Stimulated activated naive B cell treated with anti-CD40 and anti-IgM and Interleukin-4, amounts not matched to agents 10 μg/mL and 1 μg/mL and 100 μg/mL, for 72 hours (primary cell): ENCODE measurements at places on chromosomes 13 and 19.

GRCh38 chr19:8702350-8702749 lies 3.8 kb upstream of the ACTL9 start:
- H3K4me1 ChIP-seq: peaks cover 6% of the 10 kb centered on the region
- peaks cover 29% of the 10 kb centered on the region for H3K27me3 ChIP-seq
- DNase-seq: no peak
- no peaks in the 10 kb centered on the region for H3K36me3 ChIP-seq

DNA sequence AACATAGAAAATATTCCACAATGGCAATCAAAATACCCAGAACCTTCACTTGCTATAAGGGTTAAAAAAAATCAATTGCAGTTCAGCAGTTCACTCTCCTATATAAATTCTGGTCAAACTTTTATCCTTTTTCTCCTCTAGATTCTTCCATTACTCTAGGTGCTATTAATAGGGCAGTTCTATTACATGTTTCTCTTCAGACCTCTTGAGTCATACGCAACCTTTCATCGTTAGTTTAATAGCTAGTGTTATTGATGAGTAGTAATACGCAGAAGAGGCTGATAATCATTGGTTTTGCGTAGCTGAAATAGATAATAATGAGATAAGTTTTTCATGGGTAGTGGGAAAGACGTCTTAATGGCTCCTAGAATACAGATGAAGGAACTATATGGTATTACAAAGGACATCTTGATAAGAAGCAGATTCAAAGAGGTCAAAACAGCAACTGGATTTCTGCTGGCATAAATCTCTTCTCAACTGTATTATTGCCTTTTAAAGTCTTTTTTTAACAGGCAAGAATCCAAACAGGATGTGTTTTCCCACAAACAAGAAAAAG lies 118.3 kb upstream of the STARD13 start:
- no peak for DNase-seq
- no peaks in the 10 kb centered on the region for H3K4me1 ChIP-seq
- no peaks in the 10 kb centered on the region for H3K36me3 ChIP-seq
- peaks cover 3% of the 10 kb centered on the region for H3K27me3 ChIP-seq

- peak overlapping the region; percentile 72 for H3K27ac ChIP-seq
- no peaks in the 10 kb centered on the region for H3K27me3 ChIP-seq
- peaks cover 31% of the 10 kb centered on the region for H3K4me1 ChIP-seq
- H3K36me3 ChIP-seq: peaks cover 14% of the 10 kb centered on the region
- no peak overlapping the region for H3K4me3 ChIP-seq
Measured at GRCh38 chr19:38656171-38656981, 8.9 kb downstream of the ACTN4 start.

- H3K27ac ChIP-seq: no peak overlapping the region
- H3K4me3 ChIP-seq: peak overlapping the region; percentile 64
- peaks cover 4% of the 10 kb centered on the region for H3K36me3 ChIP-seq
- H3K27me3 ChIP-seq: peaks cover 62% of the 10 kb centered on the region
- H3K4me1 ChIP-seq: peaks cover 24% of the 10 kb centered on the region
- DNase-seq: no peak
Measured at GRCh38 chr19:53977991-53978731, 13.3 kb upstream of the CACNG6 start.

DNA sequence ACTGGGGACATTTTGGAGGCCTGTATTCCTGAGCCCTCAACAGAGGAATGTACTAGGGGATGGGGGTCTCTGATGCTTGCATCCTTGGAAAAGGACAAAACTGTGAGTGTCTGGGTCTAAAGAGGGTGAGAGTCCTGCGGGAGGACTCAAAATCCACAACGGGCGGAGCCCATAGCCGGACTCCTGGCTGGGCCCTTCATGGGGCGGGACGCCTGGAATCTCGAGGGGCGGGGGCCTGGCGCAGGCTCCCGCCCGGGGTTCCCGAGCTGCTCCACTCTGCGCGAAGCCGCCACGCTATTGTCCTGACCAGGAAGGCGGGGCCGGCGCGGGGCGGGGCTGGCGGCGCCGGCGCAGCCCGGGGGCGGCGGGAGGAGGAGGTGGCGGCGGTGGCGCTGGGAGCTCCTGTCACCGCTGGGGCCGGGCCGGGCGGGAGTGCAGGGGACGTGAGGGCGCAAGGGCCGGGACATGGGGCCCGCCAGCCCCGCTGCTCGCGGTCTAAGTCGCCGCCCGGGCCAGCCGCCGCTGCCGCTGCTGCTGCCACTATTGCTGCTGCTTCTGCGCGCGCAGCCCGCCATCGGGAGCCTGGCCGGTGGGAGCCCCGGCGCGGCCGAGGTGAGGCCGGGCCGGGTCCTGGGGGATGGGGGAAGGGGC lies at the start of gene APLP1:
Gene APLP1, plus strand, starts transcription at position 403 of the 651 bp plus-strand sequence. Its CDS starts 63 bp downstream, at position 466.
- DNase-seq: no peak
- peaks cover 83% of the 10 kb centered on the region for H3K27me3 ChIP-seq
- H3K4me1 ChIP-seq: peaks cover 12% of the 10 kb centered on the region
- peaks cover 4% of the 10 kb centered on the region for H3K36me3 ChIP-seq
- H3K4me3 ChIP-seq: peak within 1 kb of the TSS; percentile 47
- H3K27ac ChIP-seq: peak within 1 kb of the TSS; percentile 22

- no peak overlapping the region for H3K4me3 ChIP-seq
- DNase-seq: no peak
- H3K27ac ChIP-seq: no peak overlapping the region
- H3K4me1 ChIP-seq: no peaks in the 10 kb centered on the region
- H3K27me3 ChIP-seq: peaks cover 3% of the 10 kb centered on the region
Measured at GRCh38 chr13:79287939-79288795, 117.9 kb downstream of the RBM26 start.

- H3K36me3 ChIP-seq: no peaks in the 10 kb centered on the region
- no peak for DNase-seq
- no peak overlapping the region for H3K27ac ChIP-seq
- H3K4me3 ChIP-seq: no peak overlapping the region
Measured at GRCh38 chr13:80312967-80313366, 28.0 kb downstream of the SPRY2 start.

GRCh38 chr13:20654156-20654555 lies 49.3 kb upstream of the IL17D start:
- H3K4me1 ChIP-seq: no peaks in the 10 kb centered on the region
- H3K36me3 ChIP-seq: peaks cover 2% of the 10 kb centered on the region
- no peak overlapping the region for H3K27ac ChIP-seq
- no peak overlapping the region for H3K4me3 ChIP-seq
- no peak for DNase-seq

DNA sequence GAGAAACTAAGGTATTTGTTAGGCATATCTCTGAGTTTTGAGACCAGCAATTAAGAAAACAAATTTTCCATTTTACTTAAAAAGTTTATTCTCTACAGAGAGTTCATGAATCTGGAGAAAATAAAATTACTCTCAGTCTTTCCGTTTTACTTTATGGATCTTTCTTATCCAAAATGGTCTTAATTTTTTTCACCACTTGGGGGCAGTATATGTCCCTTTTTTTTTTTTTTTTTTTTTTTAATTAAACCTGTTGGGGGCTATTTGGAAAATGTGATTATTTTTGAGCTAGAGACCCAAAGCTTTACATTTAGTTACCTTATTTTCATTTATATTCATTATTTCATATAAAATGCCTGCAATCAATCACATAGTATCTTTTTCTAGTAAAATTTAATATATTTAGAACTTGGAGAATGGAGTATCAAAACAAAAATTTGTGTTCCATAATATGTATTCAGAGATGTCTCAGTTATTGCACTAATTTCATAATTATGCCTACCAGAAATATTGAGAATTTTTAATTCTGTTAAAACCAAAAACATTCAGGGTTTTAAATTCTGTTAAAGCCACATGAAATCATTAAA lies 27.1 kb downstream of the PIBF1 start:
- peaks cover 13% of the 10 kb centered on the region for H3K36me3 ChIP-seq
- H3K27ac ChIP-seq: no peak overlapping the region
- no peak for DNase-seq
- H3K27me3 ChIP-seq: no peaks in the 10 kb centered on the region
- no peak overlapping the region for H3K4me3 ChIP-seq
- H3K4me1 ChIP-seq: no peaks in the 10 kb centered on the region

DNA sequence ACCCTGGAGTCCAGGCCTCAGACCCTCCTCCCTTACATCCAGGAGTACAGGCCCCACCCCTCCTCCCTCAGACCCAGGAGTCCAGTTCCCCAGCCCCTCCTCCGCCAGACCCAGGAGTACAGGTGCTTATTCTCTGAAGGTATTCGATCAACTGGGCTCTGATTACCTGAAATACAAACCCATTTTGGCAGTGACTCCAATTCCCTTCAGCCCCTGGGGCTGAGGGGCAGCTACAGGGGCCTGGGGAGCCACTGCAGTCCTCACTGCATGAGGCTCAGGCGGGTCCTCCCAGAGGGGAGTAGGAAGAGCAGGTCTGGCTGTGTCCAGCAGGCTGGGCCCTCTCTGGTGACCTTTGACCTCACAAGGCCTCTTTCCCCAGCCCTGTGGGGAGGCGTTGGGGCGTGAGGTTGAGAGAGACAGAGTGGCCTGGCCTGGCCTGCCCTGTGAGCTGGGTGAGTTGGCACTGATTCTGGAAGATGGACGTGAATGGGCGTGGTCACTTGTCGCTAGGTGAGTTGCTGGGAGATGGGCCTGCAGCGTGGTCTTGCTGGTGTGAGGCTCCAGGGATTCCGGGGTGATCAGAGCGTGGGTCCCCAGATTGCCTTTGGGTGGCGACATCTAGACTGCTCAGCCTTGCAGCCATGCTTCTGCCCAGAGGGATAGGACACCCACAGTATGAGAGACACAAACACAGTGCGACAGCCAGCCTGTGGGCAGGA lies 3.1 kb downstream of the BCAT2 start:
- H3K36me3 ChIP-seq: peaks cover 13% of the 10 kb centered on the region
- DNase-seq: no peak
- no peak overlapping the region for H3K4me3 ChIP-seq
- peak overlapping the region; percentile 3 for H3K27ac ChIP-seq
- H3K27me3 ChIP-seq: no peaks in the 10 kb centered on the region
- peaks cover 33% of the 10 kb centered on the region for H3K4me1 ChIP-seq

DNA sequence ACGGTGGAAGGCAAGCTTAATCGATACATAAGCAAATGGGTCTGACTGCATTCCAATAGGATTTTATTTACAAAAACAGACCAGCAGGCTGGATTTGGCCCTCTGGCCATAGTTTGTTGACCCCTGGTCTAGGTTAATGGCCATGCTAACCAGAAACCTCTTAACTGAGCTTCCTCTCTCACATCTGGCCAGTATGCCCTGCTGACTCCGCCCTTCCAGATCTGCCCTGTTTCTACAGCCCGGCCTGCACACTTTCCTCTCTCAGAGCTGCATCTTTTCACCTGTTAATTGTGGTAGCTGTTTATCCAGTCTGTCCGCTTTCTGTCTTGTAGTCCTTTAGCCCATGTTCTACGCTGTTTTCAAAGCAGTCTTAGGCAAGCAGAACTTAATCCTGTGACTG lies 25.6 kb downstream of the EDNRB start:
- no peak overlapping the region for H3K4me3 ChIP-seq
- DNase-seq: no peak
- H3K27me3 ChIP-seq: peaks cover 7% of the 10 kb centered on the region
- no peak overlapping the region for H3K27ac ChIP-seq

- H3K27me3 ChIP-seq: peaks cover 47% of the 10 kb centered on the region
- H3K27ac ChIP-seq: no peak overlapping the region
- peaks cover 7% of the 10 kb centered on the region for H3K36me3 ChIP-seq
Measured at GRCh38 chr13:24127116-24127631, 33.3 kb upstream of the SPATA13 start.

DNA sequence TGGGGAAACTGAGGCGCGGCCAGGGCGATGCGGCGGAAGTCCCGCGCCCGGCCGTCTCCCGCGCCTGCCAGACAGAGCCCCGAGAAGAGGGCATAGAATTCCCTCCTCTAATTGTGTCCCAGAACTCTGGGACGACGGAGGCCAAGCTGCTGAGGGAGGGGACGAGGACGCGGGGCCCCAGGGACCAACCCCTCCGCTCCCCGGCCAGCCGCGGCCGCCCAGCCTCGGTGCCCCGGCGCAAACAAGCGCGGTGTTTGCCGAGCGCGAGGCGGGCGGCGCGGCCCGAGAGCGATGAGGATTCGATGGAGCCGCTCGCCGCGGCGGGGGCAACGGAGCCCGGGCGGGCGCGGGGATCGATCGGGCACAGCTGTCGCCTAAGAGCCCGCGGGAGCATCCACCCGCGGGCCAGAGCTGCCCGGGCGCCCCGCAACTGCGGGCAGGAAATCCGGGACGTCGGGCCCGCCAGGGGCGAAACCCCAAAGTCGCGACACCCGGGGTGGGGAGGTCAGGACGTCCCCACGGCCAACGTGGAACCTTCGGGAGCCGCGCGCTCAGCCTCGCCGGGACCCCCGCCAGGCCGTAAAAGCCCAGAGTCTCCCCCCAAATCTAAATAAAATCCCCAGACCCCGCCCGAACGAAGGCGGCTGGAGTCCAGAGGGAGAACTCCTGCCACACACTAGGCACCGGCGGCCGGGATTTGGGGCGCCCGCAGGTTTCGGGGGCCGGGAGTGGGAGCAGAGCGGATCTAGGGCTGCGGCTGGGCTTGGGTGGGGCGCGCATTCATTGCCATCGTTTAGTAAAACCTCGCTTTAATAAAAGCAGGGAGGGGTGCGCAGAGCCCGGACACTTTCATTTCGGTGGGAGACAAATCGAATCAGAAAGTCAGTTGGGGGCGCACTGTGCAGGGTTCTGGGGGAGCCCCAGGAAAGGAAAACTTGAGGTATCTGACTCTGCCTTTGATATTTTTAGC lies 3.6 kb upstream of the ONECUT3 start:
- peak overlapping the region; percentile 51 for H3K4me3 ChIP-seq
- peaks cover 22% of the 10 kb centered on the region for H3K4me1 ChIP-seq
- H3K36me3 ChIP-seq: no peaks in the 10 kb centered on the region

GRCh38 chr19:16750081-16750480 lies 30.4 kb downstream of the NWD1 start:
- H3K27me3 ChIP-seq: peaks cover 3% of the 10 kb centered on the region
- no peaks in the 10 kb centered on the region for H3K36me3 ChIP-seq
- H3K27ac ChIP-seq: no peak overlapping the region
- DNase-seq: no peak
- H3K4me1 ChIP-seq: peaks cover 5% of the 10 kb centered on the region

- peaks cover 60% of the 10 kb centered on the region for H3K36me3 ChIP-seq
- H3K4me3 ChIP-seq: no peak overlapping the region
- peaks cover 72% of the 10 kb centered on the region for H3K4me1 ChIP-seq
- H3K27ac ChIP-seq: no peak overlapping the region
- no peak for DNase-seq
Measured at GRCh38 chr19:16373989-16374388, 49.4 kb downstream of the KLF2 start.

DNA sequence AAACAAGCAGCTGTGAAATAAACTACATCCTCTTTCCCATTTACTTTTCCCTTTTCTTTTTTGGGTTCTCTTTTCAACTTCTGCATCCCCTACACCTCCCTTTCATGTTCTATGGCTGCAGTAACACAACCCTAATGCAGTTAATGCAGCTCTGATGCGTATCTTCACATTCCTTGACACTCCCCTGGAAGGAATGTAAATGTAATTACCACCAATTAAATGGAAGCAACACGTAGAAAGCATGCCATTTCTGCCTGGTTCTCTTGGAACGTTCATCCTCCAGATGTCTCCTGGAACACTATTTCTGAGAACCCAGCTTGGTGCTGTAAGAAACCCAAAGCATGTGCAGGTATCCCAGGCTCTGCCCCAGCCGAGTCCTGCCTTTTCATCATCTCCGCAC lies 166.8 kb upstream of the FREM2 start:
- H3K27ac ChIP-seq: no peak overlapping the region
- no peaks in the 10 kb centered on the region for H3K36me3 ChIP-seq
- H3K4me3 ChIP-seq: no peak overlapping the region
- no peak for DNase-seq
